ENCODE measurements at places on chromosomes 1 and 21.

DNA sequence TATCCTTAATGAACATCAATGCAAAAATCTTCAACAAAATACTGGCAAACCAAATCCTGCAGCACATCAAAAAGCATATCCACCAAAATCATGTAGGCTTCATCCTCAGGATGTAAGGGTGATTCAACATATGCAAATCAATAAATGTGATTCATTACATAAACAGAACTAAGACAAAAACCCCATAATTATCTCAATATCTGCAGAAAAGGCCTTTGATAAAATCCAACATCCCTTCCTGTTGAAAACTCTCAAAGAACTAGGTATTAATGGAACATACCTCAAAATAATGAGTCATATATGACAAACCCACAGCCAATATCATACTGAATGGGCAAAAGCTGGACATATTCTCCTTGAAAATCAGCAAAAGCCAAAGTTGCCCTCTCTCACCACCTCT lies 54.6 kb upstream of the DEPDC1 start:
- no peak for DNase-seq

GRCh38 chr1:67888216-67889106 lies 55.2 kb upstream of the GNG12 start:
- DNase-seq, result no peak

DNA sequence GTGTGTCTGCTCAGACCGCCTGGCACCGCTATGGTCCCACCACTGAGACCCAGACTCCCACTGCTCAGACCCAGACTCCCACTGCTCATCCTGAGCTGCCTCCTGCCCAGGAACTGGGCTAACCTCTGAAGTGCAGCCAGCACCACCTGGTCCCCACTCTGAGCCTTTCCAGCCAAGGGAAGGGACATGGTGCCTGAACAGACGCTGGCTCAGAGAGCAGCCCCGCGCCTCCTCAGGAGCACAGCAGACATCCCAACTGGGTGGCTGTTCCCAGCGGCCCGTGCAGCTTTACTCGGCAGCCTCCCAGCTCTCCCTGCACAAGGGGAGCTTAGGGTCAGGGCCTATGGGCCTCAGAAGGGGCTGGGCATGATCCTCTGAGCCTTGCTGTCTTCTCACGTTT lies 27.8 kb upstream of the CNTN2 start:
- DNase-seq, result no peak

- DNase-seq, result no peak
Measured at GRCh38 chr1:232621050-232621449, 8.9 kb downstream of the SIPA1L2 start.

- no peak for DNase-seq
Measured at GRCh38 chr1:33147997-33148314, 33.9 kb downstream of the TRIM62 start.

GRCh38 chr21:42614811-42615351 lies 38.5 kb upstream of the PDE9A start:
- DNase-seq, result peak; percentile 23

- DNase-seq, result no peak
Measured at GRCh38 chr1:44617703-44618029, 56.6 kb downstream of the TMEM53 start.

GRCh38 chr1:229146647-229147046 lies 124.3 kb upstream of the RAB4A start:
- DNase-seq, result no peak

- no peak for DNase-seq
Measured at GRCh38 chr1:20691872-20692271, 25.9 kb downstream of the KIF17 start.

DNA sequence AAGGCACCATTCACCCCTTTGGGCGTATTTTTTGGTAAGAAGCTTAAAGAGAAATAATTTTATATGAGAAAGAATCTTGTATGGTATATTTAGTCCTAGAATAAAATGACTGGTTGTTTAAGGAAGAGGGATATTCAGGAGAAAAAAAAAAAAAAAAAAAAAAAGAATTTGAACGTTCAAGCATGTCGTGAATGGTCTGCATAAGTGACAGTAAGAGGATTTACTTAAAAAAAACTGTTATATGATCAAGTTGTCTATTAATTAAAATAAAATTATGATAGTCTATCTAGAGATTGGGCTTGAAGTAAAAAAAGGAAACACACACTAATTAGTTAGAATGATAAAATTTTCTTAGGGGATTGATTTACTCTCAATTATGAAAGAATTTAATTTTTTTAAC lies 11.7 kb upstream of the OR14I1 start:
- no peak for DNase-seq

DNA sequence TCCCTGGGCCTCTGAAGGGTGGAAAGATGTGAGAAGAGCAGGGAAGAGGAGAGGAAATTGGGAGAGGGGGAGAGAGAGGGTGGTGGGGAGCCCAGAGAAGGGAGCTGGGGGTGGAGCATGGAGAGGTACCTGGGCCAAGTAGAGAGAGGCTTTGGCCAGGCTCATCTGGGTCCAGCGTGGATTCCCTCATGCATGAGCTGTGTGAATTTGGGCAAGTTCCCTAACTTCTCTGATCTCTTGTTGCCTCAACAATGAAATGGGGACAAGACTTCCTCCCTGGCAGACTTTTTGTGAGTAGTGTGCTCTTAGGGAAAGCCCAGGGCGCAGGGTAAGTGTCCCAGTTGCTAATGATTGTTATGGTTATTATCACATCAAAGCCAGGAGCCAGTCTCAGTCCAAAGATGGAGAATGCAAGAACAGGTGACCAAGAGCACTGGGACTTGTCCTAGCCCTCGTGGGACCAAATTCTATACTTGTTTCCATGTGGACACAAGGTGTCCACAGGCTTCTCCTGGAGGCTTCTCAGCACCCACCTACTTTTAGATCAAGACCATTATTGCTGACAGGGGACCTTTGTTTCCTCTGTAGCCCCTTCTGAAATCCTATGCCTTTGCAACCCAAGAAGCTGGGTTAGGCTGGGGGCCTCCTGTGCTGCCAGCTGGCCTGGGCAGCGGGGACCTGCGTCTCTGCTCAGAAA lies 13.9 kb downstream of the IL6R start:
- no peak for DNase-seq

DNA sequence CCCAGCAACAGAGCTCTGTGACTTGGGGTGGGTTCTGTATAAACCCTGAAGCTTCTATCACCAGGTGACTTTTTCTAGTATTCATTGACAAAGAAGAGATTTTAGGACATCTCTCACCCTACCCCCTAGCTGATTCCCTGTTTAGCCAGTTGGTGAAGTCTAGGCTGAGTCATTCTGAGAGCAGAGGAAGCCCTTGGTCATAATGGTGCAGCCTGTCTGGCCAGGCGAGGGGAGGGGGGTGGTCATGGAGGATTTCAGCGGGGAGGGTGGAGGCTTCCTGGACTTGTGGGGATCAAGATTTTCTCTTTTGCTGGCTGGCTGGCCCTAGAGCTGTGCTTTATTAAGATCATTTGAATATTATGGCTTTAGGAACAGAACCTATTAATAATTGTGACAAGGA lies 262.6 kb downstream of the CAMTA1 start:
- no peak for DNase-seq

GRCh38 chr1:182601416-182601786 lies 2.8 kb downstream of the RGS16 start:
- DNase-seq, result peak; percentile 61

GRCh38 chr1:44321466-44321865 lies 33.6 kb downstream of the ERI3 start:
- DNase-seq, result no peak

- no peak for DNase-seq
Measured at GRCh38 chr1:201482755-201483154, 13.8 kb upstream of the PHLDA3 start.

DNA sequence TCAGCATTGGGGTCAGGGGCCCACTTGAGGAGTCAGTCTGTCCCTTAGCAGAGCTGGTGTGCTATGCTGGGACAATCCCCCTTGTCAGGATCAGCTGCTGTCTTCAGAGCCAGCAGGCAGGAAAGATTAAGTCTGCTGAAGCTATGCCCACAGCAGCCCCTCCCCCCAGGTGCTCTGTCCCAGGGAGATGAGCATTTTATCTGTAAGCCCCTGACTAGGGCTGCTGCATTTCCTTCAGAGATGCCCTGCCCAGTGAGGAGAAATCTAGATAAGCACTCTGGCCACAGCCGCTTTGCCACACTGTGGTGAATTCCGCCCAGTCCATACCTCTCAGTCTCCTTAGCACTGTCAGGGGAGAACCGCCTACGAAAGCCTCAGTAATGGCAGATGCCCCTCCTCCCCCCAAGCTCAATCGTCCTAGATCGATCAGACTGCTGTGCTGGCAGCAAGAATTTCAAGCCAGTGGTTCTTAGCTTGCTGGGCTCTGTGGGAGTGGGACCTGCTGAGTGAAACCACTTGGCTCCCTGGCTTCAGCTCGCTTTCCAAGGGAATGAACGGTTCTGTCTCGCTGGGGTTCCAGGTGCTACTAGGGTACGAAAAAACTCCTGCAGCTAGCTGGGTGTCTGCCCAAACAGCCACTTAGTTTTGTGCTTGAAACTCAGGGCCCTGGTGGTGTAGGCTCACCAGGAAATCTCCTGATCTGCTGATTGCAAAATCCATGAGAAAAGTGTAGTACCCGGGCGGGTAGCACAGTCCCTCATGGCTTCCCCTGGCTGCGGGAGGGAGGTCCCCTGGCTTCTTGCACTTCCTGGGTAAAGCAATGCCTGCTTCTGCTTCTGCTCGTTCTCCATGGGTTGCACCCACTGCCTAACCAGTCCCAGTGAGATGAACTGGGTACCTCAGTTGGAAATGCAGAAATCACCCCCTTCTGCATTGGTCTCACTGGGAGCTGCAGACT lies 25.1 kb upstream of the TP53BP2 start:
- DNase-seq, result no peak

DNA sequence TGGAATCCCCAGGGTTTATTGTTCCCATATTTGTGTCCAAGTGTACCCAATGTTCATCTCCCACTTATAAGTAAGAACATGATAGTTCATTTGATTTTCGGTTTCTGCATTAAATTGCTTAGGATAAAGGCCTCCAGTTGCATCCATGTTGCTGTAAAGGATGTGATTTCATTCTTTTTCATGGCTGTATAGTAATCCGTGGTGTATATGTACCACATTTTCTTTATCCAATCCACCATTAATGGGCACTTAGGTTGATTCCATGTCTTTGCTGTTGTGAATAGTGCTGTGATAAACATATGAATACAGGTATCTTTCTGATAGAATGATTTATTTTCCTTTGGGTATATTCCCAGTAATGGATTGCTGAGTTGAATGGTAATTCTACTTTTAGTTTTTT lies 20.0 kb upstream of the BATF3 start:
- no peak for DNase-seq

GRCh38 chr1:100440075-100440809 lies 87.9 kb downstream of the CDC14A start:
- DNase-seq, result peak; percentile 61

DNA sequence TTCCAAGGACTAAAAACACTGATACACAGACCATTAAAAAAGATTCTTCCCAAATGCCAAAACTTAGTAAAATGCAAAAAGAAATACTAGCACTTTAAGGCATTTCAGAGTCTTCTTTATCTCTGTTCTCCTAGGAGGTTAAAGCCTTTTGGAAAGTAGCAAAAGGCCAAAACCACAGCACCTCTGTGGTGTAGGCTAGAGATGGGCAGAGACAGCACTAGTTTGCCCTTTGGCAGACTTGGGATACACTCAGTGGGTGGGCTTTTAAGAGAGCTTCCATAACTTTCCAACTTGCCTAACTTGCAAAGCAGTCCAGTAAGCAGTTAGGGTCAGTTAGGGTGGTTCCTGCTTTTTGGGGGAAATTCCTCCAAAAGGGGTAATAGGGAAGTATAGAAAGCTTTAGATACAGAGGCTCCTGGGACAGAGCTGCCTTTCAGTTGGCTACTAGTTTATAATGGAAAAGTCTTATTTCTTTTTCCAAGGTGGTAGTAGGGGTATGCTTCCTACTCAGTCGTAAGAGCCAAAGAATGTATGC lies 17.9 kb upstream of the PTCH2 start:
- no peak for DNase-seq

DNA sequence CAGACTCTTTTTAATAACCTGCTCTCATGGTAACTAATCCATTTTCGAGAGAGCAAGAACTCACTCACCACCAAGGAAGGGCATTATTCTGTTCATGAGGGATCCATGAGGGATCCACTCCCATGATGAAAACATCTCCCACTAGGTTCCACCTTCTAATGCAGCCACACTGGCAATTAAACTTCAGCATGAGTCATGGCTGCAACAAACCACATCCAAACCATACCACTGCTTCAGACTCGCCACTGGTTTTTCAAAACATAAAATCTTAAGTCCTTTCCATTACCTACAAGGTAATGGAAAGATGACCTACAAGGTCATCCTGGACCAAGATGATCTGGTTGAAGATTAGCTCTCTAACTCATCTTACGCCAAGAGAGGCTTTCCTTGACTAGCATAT lies 405.1 kb downstream of the VAV3 start:
- no peak for DNase-seq

DNA sequence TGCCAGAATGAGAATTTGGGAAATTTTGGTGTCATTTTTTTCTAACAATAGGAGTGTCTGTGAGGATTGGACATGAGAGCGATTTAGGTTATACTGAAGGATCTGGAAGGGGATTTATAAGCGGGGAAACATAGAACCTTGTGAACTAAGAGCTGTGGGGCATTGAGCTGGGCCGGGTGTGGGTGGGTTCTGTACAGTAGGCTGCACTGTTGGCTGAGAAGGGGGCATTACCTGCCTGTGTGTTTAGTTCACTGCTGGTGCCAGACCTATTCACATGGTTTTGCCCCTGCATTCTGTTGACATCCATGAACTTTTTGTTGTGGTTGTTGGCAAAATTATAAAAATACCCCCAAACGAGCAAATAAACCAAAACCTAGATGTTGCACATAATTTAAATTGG lies 8.8 kb downstream of the PBX1 start:
- DNase-seq, result no peak

DNA sequence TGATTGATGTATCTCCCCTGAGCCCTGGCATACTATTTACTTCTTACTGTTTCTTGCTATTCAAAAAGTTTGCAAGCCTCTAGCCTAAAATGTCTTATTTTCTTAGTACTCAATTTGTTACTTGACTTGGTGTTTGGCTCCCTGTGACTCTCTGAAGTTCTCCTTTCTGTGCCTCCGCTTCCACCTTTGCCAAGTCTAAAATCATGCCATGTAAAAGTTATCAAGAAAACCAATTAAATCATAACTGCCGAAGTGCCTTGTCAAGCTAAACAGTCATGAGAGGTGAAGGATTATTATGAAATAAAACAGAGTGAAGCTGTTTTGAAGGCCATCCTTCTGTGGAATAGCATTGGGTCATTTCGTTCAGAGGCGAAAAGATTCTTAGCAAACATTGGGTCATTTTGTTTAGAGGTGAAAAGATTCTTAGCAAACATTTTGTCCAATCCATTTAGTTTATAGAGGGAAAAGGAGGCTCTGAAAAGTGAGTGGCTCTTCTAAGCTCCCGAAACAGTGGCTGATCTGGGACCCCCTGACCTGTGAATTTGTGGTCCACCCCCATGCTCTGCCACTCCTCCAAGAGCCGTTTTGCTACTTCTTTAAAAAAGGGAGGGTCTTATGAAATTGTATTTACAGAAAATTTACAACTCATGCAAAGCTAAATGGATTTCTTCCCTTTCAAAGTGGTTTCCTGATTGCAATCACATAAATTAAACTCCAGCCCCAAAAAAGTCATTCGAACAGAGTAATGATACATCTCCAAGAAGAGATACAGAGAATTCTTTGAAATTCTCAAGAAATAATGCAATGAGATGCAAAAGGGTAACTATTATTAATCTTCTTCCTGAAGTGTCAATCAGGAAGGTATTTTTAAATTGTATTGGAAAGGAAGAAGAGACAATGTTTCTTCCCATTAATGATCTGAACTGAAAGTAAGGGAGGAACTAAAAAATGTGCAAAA lies 141.4 kb downstream of the RUNX1 start:
- DNase-seq, result no peak

Measured in stimulated activated CD4-positive, alpha-beta T cell treated with anti-CD3 and anti-CD28 coated beads, Interleukin-2, amount 100 ng/mL, for 4 hours (primary cell).